Activated B cell treated with CpG ODN at 0.5 μM for 24 hours (primary cell): ENCODE measurements at places on chromosomes 16 and 17. TPM values are rescaled to one million over a fixed set of nuclear protein-coding genes. Genes with fewer than 3 reads are reported as not detected.

GRCh38 chr16:87483481-87483880 is 9.3 kb downstream of the ZCCHC14 start:
- no peak for DNase-seq
- no peaks in the 10 kb centered on the region for H3K4me1 ChIP-seq
- H3K27me3 ChIP-seq: peaks cover 7% of the 10 kb centered on the region

GRCh38 chr16:87832741-87833502 is 36.4 kb downstream of the SLC7A5 start:
- peaks cover 33% of the 10 kb centered on the region for H3K4me1 ChIP-seq
- peak overlapping the region; percentile 50 for H3K27ac ChIP-seq
- no peaks in the 10 kb centered on the region for H3K27me3 ChIP-seq
- no peak overlapping the region for H3K4me3 ChIP-seq

DNA sequence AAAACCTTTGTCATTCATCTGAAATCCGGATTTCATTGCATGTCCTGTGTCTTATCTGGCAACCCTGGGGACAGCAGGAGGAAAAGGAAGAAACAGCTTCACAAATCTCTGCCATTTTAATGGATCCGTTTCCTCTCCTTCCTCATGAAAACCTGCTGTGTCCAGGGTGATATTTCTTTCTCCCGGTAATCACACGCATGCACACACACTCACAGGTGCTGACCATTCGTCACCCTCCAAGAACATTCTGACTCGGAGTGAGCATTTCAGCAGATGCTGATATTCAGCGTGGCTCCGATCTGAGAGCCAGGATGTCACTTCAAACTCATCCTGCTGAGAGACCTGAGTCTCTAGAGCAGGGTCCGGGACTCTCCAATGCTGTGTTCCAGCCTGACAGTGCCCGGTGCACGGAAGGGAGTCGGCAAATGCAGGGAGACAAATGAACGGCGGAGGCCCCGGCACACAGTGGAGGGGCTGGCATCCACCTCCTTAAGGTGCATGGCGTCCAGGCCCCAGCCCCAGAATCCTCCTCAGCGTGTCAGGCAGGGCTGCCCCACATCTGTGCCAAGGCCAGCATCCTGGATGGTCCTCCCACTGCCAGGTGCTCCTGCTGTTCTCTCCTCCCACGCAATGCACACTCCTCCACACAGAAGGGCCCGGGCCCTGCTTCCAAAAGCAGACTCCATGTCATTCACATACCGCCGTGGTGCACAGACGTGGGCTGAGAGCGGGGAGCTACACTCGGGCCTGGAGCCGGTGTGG is 70.7 kb downstream of the RBFOX3 start:
- H3K36me3 ChIP-seq: no peaks in the 10 kb centered on the region
- DNase-seq: no peak
- peaks cover 9% of the 10 kb centered on the region for H3K27me3 ChIP-seq

DNA sequence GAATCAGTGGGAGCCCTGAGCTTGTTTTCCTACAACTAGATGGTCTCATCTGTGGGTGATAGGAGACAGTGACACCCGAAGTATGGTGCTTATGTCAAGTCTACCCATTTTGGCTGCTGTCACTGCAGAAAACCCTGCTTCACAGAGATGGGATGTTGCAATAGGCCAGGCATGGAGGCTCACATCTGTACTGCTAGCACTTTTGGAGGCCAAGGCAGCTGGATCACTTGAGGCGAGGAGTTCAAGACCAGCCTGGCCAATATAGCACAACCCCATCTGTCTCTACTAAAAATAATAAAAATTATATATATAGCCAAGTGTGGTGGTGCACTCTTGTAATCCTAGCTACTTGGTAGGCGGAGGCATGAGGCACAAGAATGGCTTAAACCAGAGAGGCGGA is 2.3 kb upstream of the HERPUD1 start:
- peaks cover 43% of the 10 kb centered on the region for H3K4me1 ChIP-seq
- DNase-seq: no peak
- H3K27ac ChIP-seq: peak overlapping the region; percentile 69

DNA sequence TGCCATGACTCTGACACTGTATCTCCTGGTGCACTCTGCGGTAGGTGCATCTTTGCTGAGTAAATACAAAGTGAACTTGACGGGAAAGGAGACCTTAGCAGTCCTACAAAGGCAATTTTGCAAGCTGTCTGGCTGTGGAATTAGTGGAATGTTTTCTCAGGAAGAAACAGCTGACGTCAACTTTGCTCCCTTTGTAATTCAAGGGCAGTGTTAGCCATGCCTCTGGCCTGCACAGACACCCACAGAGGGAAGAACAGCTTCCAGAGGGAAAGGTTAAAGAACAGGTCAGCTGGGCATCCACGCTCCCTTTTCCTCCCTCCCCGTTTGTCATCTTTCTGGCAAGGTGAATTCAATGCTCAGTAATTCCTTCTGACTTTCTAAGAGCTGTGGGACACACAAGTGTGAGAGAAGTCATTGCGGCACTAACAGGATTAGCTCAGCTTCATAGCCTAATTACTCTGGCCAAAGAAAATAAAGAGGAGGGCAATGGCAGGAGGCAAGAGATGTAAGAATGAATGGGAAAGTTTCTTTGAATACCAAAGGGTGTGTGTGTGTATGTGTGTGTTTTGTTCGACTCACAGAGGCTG is 476.9 kb upstream of the GOT2 start:
- H3K4me3 ChIP-seq: no peak overlapping the region
- no peaks in the 10 kb centered on the region for H3K27me3 ChIP-seq
- DNase-seq: no peak
- H3K27ac ChIP-seq: no peak overlapping the region

The ABI3 gene
- total RNA-seq: 6.5 and 9.7 TPM in 2 replicates

The ZNF18 gene
- 10.1 and 11.8 TPM in 2 replicates for total RNA-seq

The CD300A gene
- total RNA-seq: 0.34 and 0.71 TPM in 2 replicates

The MPP2 gene
- not detected in 2 replicates for total RNA-seq

The SPOP gene
- 57.4 and 65.8 TPM in 2 replicates for total RNA-seq
